ENCODE measurements at places on chromosomes 1 and 21.

DNA sequence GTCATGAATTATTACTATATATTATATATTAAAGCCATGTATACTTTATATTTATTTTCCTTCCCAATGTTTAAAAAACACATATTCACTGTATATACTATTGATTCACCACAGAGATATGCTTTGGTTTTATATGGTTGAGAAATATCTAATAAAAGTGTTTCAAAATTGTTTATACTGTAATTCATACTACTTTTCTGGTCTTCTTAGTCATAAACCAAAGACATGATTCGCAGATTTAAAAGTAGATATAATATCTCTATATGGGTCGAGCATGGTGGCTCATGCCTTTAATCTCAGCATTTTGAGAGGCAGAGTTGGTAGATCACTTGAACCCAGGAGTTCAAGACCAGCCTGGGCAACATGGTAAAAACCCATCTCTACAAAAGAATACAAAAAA is 738.4 kb downstream of the USP25 start:
- DNase-seq, result no peak

- no peak for DNase-seq
These were observed 181.2 kb downstream of the BRINP3 start for GRCh38 chr1:190296453-190296852.

- no peak for DNase-seq
These were observed 143.1 kb downstream of the TGFBR3 start for GRCh38 chr1:91742848-91743292.

DNA sequence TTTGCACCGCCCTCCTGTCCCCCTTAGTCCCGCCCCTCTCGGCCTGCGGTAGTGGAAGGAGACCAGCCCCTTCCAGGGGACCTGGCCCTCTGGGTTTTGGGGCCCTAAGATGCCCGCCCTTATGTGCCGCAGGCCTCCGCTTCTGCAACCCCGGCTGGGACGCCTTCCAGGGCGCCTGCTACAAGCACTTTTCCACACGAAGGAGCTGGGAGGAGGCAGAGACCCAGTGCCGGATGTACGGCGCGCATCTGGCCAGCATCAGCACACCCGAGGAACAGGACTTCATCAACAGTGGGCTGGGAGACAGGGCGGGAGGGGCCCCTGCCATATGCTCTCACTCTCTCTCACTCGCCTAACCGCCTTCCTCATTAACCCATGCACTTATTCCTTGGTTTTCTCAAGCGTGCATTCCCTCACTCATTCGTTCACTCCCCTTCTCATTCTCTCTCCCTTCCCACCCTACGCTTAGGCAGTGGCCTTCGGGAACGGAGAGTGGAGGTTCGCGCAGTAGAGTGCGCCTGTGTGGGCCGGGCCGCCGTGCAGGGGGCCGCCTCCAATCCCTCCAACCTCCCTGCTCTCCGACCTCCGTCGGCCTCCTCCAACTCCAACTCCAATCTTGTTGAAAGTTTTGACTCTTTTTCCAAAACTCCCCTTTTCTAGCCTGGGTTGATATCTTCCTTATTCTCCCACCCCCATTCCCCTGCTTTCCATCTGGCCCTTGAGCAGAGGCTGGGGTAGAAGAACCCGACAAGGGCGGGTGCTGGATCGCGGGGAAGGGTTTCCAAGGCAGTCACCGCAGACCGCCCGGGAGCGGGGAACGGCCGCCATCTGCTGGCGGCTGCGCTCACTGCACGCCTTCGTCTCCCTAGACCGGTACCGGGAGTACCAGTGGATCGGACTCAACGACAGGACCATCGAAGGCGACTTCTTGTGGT is 15.2 kb downstream of the BCAN start:
- no peak for DNase-seq

GRCh38 chr1:81607086-81607485 is 193.6 kb upstream of the ADGRL2 start:
- DNase-seq, result no peak

All from esophagus squamous epithelium (tissue), 5 donors.